CD4-positive, alpha-beta T cell treated with Interleukin-17A for 4 hours (primary cell): ENCODE measurements at places on chromosomes 7 and 10.

DNA sequence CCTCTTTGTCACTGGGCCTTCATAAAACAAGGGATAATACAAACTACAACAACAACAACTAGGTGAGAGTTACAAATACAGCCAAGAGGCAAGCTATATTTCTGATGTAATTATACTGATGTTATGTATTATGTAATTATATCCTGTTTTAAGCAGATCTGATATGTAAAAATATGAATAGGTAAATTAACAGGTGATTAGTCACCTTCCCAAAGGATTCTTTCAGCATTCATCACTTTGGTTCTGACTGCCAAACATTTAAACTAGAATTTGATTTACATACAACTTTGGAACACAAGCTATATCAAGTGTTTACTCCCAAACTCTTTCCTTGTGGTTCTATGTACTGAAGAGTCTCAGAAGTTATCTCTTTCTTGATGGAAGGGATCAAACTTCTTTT lies 53.7 kb downstream of the BEND7 start:
- no peak for DNase-seq

- no peak for DNase-seq
Observed at GRCh38 chr7:117085769-117086463, 132.6 kb downstream of the ST7 start.

GRCh38 chr7:121676168-121676567 lies 196.8 kb upstream of the PTPRZ1 start:
- no peak for DNase-seq

GRCh38 chr7:105189859-105190492 lies 176.0 kb downstream of the KMT2E start:
- DNase-seq, result no peak

DNA sequence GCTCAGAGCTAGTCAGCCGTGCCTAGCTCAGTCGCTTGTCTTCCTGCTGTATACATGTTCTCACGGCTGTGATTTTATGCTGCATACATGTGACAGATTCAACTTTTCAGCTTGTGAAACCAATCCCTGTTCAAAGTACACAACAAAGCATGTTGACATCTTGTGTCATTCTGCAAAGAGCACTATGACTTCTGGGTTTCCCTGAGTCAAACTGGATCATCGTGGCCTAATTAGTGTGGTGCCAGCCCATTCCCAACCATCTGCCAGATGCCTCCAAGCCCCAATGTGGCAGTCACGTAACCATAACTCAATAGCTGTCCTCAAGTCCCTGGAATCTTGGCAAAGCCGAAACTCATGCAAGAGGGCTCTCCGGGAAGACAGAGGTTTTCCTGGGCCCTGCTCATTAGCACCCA lies 144.8 kb downstream of the MYOF start:
- DNase-seq, result no peak

- no peak for DNase-seq
Observed at GRCh38 chr10:21146436-21146789, 249.3 kb upstream of the NEBL start.

DNA sequence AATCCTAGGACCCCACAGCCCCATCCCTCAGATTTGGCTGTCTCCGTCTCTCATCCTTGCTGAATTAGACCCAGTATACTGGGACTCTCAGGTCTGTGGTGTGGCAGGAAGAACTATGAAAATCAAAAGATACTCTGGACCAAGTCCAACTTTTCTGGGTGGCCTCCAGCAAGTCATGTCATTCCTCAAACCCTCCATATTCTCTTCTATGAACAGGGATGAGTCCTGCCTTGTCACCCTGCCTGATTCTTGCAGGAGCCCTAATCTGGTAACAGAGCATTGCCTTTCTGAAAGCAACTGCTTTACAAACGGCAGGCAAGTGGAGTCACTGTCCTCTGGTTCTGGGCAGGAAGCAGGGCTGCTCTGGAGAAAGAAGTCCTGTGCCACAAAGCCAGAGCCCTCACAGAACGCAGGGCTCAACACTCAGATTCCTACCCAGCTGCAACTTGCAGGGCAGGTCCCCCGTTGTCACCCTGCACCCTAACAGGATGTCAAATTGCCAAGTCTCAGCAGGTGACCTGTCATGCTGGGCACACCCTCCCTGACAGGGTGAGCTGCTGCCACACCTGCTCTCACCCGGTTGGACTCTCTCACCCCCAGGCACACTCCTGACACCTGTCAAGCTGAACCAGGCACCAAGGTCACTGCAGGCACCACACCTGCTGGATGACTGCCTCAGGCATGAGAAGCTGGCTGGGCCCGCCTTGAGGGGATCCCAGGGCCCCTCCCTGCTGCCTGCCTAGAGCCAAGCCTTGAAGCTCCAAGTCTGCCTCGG lies 227.7 kb downstream of the KCNMA1 start:
- DNase-seq, result no peak

- no peak for DNase-seq
Observed at GRCh38 chr7:77388055-77388641, 28.0 kb downstream of the GSAP start.

- no peak for DNase-seq
Observed at GRCh38 chr10:20765066-20765465, 132.0 kb downstream of the NEBL start.

DNA sequence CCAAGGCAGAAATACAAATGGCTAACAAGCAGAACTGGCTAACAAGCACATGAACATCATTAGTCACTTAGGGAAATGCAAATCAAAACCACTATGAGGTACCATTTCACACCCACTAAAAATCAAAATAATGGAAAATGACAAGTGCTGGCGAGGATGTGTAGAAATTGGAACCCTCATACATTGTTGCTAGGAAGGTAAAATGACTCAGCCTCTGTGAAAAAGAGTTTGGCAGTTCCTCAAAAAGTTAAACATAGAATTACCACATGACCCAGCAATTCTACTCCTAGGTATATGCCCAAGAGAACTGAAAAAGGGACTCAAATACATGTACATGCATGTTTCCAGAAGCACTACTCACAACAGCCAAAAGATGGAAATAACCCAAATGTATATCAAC lies 52.8 kb upstream of the ANAPC16 start:
- no peak for DNase-seq

DNA sequence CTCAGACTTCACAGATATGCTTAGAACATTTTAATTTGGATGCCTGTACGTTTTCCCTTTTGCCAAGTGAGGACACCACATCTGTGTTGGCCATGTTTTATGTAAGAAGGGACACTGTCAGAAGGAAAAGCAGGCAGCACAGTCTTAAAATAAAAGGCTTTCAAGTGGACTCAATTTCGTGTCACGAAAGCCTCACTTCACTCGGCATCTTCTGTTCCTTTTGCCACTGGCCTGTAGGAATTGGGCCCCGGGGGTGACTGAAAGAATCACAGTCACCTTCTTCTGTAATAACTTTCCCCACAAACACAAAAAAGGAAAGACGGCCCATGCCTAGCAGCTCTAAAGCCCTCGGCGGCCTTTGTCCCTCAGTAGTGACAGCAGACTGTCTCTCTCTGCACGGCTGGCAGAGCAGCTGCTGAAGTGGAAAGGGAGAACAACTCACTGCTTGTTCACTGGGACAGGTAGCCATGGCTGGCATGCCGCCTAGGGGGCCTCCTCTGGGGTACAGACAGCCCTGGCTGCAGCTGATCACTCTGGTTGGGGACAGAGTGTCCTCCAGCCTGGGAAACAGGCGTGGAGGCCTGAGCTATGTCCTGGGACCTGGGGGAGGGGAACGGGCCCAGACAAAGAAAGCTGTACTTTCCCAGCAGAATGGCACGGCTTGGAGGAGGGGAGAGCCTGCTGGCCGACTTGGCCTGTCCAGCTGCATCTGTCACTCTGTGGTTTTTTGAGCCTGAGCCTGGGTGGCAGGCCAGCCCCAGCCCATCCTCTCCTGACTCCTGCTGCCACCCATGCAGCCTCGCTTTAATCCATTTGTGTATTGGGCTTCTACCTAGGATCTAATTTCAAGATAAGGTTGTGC lies 4.4 kb downstream of the RASSF4 start:
- no peak for DNase-seq

GRCh38 chr10:118027397-118027796 lies 19.3 kb downstream of the RAB11FIP2 start:
- no peak for DNase-seq

DNA sequence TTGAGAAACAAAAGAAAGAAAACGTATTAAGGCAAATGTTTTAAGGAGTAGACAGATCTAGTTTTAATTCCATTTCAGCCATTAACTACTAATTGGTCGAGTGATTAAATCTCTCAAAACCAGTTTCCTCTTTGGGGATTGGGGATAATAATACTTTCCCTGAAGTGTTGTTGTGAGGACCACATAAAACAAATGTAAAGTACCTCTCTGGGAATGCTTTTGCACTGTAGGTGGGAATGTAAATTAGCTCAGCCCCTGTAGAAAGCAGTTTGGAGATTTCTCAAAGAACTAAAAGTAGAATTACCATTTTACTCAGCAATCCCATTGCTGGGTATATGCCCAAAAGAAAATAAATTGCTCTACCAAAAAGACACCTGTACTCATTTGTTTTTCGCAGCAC lies 36.0 kb upstream of the PPP1R3C start:
- no peak for DNase-seq

GRCh38 chr10:543131-543530 lies 146.3 kb downstream of the DIP2C start:
- no peak for DNase-seq

DNA sequence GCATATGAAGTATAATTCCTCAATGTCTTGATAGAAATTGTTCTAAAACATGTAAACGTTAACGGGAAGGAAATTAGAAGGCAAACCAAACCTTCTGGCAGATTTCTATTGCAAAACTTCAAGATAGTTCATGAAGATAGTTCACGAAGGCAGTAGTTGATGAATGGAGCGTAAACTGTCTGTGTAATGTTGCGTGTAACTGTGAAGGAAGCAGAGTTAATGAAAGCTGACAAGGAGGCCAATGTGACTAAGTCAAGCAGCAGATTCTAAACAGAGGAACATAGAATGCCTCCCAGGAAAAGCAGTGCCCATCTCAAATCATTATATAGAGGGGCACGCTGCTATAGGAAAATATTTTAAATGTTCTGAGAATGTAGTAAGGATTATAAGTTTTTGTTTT lies 659.7 kb upstream of the IGFBP3 start:
- DNase-seq, result no peak

DNA sequence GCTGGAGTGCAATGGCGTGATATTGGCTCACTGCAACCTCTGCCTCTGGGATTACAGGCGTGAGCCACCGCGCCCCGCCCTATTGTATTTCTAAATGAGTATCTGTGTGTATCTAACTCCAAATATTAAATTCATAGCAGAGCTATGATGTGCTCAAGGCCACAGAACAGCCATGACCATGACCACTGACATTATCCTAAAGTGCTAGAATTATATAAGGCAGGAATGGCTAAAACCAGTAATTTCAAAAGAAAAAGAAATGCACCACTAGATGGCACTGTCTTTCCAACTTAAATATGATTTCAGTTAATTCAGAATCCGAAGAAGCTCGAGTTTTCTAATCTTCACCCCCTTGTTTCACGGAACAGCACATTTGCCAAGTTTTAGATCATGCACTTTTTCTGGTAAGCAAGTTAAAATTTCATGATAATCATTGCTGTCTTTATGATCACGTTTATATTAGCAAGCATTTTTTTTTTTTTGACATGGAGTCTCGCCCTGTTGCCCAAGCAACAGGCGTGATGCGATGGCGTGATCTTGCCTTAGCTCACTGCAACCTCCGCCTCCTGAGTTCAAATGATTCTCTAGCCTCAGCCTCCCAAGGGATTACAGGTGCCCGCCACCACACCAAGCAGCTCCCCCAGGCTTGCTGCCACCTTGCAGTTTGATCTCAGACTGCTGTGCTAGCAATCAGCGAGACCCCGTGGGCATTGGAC lies 65.3 kb downstream of the OR13A1 start:
- no peak for DNase-seq

GRCh38 chr10:109114579-109114978 lies 808.7 kb downstream of the XPNPEP1 start:
- no peak for DNase-seq

- DNase-seq, result no peak
Observed at GRCh38 chr10:130774871-130775270, 536.6 kb downstream of the TCERG1L start.

DNA sequence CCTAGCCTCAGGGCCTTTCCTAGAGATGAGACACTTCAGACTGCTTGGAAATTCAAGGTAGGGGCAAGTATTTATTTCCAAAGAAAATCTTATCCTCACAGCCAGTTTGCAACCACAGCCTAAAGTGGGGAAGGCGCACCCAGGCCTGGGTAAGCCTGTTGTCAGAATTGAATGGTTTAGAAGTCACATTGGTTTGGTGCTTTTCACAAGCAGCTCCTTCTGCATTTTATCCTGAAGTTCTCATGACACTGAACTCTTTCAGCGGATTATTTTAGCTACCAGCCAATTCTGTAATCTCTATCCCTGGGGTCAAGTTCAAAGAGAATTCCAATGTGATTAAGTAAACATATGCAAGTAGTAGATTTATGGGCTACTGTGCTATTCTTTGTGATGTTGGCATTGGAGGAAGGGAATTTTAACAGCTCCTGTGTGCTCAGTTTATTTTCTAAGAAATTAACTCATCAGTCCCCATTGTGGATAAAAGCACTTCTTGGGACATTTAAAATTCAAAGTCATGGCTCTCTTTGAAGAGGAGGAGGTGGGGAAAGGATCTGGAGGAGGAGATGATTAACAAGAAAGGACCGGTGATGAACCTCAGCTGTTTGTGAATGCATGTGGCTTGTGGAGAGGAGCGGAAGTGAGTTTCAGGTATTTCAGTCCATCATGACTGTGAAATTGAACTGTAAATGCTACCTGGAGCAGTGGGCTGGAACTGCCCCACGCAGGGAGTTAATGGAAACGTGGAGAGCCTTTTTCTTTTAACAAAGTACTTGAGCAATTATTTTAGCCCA lies 90.2 kb upstream of the CACUL1 start:
- DNase-seq, result no peak

DNA sequence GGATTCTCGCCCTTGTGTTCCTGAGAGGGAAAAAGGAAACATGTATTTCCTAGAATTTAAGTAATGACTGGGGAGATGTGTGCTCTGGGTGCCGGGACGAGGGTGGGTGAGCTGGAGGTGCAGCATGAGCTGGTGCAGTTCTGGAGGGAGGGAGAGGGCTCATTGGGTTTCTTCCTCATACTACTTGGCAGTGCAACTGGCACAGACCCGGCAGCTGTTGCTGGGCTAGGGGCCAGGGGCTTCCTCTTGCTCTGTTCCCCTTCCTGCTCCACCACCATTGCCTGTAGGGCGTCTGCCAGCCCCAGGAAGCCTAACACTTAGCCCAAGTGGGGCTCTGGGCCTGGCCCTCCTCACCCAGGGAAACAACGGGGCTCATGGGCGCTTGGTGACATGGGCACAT lies 5.9 kb downstream of the RET start:
- no peak for DNase-seq

DNA sequence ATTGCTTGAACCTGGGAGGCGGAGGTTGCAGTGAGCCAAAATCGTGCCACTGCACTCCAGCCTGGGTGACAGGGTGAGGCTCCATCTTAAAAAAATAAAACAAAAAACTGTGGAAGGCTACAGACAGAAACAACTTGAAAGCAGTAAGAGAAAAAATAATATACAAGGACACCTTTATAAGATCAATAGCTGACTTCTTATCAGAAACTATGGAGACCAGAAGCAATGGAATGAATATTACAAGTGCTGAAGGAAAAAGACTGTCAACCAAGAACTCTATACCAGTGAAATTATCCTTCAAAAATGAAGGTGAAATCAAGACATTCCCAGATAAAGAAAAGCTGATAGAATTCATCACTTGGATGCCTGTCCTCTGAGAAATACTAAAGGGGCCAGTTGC lies 49.0 kb downstream of the RBAK start:
- DNase-seq, result no peak

- DNase-seq, result no peak
Observed at GRCh38 chr10:128254476-128254875, 128.3 kb upstream of the MKI67 start.
